ENCODE measurements at places on chromosomes 2 and 18.

DNA sequence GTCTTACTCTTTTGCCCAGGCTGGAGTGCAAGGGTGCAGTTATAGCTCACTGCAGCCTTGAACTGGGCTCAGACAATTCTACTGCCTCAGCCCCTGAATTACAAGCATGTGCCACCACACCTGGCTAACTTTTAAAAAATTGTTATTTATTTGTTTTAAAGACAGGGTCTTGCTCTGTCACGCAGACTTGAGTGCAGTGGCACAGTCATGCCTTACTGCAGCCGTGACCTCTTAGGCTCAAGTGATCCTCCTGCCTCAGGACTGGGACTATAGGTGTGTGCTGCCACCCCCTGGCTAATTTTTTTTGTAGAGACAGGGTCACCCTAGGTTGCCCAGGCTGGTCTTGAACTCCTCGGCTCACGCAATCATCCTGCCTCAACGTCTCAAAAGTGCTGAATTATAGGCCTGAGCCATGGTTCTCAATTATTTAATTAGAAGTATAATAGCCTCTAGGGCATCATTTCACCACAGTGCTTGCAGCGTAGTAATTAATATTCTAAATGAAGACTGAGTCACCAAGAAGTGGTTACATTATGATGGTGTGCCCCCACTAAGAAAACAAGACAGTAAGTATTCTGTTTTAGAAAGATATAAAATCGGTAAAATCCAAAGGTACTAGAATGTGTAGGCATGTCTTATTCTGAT is 69.6 kb downstream of the EML4 start:
- DNase-seq = no peak

DNA sequence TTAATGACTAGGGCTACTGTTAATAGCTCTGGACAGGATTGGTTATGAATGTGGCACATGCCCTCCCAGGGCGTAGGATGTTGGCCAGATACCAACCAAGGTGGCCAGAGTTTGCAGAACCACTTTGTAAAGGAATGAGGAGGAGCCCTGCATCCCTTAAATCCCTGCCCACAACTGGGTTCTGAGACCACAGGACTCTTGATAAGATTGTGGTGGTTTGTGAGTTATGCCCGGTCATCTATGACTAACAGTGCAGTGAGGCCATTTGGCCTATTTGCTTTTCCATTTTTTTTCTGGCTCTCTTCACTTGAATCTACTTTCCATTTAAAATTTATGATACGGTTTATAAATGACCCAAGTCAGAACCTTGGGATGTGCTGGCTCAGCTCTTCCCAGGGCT is 294.5 kb downstream of the PRKCE start:
- DNase-seq = no peak

DNA sequence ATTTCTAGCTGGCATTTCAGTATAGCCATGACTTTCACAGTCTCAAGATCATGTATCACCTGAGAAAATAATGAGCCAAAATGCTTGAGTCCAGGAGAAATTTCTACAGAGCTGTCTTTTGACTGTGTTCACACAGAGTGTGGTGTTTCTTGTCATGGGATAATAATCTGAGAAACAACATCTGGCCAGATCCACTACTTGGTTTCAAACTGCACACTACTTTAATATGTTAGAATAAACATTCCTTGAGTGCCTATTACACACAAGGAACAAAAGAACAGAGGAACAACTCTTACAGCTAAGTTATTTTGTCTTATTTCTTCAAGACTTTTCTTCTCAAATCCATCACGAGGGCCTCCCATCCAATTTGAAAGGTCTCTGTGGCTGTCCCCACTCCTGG is 108.3 kb downstream of the SS18 start:
- no peak for DNase-seq

GRCh38 chr2:159176555-159176954 is 109.9 kb downstream of the WDSUB1 start:
- DNase-seq = no peak

DNA sequence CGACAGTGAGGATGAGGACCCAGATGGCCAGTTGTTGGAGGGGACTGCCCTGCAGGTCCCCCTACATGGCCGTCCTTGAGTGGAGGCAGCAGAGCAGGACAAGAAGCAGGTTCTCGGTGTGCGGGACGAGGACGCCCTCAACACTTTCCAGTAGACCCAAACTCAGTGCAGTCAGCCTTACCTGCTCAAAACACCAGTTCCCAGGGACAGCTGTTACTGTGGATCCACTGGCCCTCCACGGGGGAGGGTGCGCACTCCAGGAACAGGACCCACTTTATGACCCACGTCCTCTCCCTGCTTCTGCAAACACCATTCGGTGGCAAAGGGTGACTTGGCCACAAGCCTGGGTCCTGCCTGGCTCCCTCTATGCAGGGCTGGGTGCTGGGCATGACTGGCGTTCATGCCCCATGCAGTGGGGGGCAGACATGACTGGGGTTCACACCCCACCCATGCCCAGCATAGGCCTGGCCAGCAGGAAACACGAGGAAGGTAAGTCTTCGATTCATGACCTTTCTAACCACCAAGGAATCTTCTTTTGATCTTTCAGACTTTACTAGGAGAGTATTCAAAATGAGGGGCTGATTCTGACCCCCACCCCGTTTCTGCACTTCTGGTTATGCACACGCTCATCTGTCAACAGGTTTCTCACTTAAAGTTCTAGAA is 233.7 kb downstream of the HDAC4 start:
- no peak for DNase-seq

DNA sequence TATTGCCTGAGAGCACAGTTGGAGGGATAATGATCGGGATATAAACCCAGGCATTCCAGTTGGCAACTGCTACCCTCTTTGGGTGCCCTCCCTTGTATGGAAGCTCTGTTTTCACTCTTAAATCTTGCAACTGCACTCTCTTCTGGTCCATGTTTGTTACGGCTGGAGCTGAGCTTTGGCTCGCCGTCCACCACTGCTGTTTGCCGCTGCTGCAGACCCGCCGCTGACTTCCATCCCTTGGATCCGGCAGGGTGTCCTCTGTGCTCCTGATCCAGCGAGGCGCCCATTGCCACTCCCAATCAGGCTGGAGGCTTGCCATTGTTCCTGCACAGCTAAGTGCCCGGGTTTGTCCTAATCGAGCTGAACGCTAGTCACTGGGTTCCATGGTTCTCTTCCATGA is 60.7 kb downstream of the HAUS1 start:
- no peak for DNase-seq

- DNase-seq = no peak
These were observed 15.9 kb upstream of the TMEM214 start for GRCh38 chr2:27016801-27017325.

DNA sequence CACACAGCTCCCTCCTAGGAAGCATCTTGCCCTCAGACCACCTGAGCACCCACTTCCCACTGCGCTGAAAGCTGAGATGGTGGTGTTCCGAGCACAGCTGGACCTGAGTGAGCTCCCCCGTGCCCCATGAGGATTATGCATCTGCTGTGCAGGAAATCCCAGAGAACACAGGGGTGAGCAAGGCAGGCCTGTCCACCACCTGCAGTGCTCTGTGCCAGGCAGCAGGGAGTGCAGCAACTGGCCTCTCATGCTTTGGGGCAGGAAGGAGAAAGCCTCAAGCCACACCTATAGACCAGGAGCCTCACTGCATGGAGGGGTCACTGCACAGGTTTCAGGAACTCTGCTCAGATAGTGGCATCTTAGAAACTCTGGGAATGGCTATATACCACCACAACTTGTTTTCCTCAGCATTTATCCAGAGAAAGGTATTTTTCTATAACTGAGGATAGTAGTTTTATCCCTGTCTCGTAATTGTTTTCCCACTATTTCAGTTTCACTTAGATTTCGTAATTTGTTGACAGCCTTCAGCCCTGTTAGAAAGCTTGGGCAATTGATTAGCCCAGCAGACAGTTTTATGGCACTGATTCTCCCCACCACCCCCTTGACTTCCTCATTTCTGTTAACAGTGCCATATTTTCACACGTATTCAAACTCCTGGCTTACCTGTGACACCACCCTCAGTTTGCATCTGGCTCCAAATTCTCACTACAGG is 144.3 kb upstream of the DAPL1 start:
- no peak for DNase-seq

- DNase-seq = no peak
These were observed 438.2 kb downstream of the TSN start for GRCh38 chr2:122193622-122194021.

GRCh38 chr18:38575648-38576047 is 1010.0 kb upstream of the CELF4 start:
- no peak for DNase-seq

GRCh38 chr2:68412127-68412819 is 47.2 kb downstream of the PLEK start:
- no peak for DNase-seq

DNA sequence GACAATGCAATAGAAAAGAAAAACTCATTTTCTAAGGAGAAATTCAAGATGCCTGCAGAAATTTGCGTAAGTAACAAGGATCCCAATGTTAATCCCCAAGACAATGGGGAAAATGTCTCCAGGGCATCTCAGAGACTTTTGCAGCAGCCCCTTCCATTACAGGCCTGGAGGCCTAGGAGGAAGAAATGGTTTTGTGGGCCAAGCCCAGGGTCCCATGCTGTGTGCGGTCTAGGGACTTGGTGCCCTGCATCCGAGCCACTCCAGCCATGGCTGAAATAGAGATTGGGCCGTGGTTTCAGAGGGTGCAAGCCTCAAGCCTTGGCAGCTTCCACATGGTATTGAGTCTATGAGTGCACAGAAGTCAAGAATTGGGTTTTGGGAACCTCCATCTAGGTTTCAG is 103.9 kb upstream of the ACVR1 start:
- DNase-seq = no peak

DNA sequence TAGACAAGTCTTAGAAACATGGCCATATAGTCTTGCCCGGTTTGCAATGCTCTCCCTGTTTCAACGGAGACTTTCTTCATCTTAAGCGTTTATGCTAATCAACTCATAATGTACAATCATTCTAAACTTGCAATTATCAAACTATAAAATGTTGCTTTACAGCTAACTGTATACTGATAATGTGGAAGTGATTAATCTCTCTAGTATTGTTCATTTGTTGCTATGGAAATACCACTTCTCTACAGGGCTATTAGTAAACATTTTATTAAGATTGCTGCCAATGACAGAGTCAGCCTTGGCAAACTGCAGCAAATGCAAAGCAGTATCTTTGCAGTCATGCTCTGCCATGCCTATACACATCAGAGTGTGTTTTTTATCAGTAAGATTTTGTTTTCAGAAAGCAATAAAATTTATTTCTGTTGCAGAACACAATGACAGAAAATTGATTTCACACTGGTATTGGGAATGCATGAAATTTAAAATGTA is 1201.8 kb upstream of the CDH2 start:
- DNase-seq = no peak

DNA sequence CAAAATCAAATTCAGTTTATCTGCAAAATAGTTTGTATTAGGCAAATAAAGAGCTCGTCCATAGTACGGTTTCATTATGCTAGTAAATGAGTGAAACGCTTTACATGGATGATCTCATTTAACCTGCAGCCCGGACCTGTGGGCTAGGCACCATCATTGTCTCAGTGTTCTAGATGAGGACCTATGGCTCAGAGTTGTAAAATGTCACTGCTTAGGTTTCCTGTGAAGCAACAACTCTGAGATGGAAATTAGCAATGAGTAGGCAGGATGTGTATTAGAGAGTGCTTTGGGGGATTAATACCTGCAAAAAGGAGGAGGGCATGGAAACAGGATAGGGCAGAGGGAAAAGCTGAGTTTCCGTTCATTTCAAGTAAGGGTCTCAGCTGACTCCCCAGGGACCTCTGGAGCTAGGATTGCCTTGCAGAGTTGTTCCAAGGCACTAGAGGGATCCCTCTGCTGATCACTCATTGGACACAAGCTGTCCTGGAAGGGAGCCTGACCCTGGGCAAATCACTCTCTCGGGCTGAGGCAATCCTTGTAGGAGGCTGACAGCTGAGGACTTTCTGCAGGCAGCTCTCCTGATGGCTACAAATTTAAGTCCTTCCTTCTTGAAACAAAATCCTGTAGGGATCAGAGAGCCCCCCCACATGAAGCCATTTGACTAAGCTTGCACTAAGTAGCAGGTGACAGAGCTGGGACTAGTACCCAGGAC is 58.8 kb upstream of the SIX2 start:
- DNase-seq = no peak

DNA sequence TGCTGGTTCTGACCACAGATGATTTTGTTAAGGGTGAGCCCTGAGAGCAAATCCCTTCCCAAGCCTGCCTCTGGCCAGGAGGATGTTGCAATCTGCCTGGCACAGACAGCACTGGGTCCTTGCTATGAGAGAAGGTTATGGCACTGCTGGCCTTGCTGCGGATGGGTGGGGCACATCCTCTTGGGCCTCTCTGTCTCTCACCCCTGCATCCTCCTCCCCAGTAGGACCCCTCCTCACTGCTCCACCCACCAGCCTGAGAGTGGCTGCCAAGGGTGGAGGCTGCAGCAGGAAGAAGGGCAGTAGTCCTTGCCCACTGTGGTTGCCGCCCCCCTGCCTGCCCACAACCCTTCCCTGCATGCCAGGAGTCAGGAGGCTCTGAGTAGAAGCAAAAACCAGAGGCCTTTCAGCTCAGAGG is 180.9 kb downstream of the ZBTB7C start:
- no peak for DNase-seq

DNA sequence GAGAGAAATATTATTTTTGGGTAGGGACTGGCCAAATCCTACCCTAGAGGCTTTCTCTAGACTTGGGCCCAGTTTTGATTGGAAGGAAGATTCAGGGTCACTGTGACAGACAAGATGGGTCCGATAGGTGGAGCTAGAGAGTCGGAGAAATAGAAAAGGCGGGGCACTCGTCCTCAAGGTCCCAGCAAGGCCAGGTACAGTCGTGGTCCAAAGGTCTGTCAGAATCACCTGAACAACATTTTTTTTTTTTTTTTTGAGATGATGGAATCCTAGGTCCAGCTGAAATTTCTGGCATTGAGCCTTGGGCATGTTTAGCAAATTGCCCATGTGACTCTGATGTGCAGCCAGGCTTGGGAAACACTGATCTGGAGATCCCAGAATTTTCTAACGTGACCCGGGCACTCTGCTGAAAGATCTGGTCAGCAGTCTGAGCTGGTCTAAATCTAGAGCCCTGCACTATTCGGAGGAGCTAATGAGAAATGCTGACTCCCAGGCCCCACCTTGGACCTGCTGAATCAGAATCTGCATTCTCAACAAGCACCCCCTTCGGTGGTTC is 23.0 kb upstream of the NTSR2 start:
- DNase-seq = peak; percentile 30

DNA sequence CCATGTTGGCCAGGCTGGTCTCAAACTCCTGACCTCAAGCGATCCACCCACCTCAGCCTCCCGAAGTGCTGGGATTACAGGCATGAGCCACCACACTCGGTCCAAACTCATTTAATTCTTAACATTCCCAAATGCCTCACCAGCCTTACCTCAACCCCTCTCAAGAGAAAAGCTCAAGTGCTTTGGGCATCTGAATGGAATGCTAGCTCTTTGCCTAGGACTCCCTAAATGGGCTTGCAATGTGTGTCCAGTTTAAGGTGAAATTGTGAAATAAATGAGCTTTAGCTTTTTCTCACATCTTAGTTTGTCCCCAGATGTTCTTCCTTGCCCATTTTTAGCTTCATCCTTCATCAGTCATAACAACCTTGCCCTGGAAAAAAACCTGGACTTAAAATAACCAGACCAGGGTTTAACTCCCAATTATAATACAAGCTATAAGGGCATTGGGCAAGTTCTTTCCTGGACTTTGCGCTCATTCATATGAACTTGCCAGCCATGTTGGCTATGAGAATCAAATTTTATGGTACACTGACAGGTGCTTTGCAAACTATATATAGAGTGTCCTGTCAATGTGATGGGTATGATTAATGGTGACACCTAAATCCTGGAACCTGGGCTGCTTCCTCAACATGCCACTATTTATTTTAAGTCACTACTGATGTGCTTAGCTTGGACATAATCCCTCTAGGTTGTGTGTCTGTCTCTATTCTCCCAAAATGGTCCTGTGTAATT is 95.1 kb upstream of the SERPINE2 start:
- no peak for DNase-seq
